ENCODE measurements at places on chromosomes 13 and 19.
A peak's percentile ranks its signal among the peaks of the same experiment; 100 is the strongest.

DNA sequence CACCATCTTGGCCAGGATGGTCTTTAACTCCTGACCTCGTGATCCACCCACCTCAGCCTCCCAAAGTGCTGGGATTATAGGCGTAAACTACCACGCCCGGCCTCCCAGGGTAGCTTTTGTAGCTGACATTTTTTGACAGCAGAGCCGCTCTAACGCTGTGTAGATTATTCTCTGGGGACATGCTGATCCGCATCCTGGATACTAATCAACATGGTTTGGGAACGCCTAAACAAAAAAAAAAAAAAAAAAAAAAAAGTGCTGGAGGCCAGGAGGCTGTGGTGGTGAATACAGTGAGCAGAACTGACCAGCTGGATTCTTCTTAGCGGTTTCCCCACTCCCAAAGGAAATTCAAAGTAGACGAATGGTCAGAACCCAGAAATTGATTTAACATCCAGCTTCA, 5.1 kb downstream of the LONP1 start:
- DNase-seq, result no peak

DNA sequence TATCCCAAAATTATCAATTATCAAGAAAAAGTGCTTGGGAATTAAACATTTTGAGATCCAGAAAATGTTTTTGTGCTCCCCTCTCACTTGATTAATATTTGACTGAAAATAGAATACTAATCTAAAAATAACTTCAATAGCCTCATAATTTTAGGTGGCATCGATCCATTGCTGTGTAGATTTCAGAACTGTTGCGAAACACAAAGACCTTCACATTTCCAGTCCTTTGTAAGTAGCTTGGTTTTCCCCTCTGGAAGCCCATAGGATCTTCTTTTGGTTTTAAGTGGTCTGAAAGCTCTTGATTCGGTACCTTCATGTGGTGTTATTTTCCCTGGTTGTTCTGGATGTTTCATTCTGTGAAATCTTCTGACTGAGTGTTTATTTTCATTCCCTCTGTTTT, 176.5 kb downstream of the NUFIP1 start:
- no peak for DNase-seq

DNA sequence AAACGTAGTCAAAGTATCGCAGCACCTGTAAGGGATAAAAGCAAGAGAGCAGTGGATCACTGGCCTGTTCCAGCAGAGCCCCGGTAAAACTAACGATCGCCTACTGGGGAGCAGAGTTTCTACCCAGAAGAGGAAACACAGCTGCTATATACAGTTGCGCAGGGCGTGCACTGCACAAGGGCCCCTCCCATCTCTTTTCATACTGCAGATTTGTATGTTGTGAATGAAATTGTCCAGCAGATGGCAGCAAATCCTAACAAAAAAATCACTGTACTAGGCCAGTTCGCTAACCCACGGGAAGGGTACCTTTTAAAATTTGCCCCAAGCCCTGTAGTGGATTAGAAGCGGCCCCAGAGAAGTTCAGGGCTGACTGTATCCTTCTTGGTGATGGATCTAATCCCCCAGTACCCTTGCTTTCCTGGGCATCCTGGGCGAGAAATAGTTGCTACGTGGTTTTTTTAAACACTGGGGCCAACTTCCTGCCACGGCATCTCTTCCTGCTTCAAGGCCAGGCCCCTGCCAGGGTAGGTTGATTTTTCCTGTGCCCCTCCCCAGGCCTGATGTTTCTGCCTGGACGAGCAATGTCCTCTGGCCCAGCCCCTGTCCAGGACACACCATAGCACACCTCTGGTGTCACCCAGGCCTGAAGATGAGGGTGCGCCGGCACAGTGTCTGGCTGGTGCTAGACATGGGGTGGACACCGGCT, 127.0 kb downstream of the IER2 start:
- DNase-seq, result peak; percentile 64

GRCh38 chr13:100646030-100646673, 28.4 kb downstream of the TMTC4 start:
- no peak for DNase-seq

DNA sequence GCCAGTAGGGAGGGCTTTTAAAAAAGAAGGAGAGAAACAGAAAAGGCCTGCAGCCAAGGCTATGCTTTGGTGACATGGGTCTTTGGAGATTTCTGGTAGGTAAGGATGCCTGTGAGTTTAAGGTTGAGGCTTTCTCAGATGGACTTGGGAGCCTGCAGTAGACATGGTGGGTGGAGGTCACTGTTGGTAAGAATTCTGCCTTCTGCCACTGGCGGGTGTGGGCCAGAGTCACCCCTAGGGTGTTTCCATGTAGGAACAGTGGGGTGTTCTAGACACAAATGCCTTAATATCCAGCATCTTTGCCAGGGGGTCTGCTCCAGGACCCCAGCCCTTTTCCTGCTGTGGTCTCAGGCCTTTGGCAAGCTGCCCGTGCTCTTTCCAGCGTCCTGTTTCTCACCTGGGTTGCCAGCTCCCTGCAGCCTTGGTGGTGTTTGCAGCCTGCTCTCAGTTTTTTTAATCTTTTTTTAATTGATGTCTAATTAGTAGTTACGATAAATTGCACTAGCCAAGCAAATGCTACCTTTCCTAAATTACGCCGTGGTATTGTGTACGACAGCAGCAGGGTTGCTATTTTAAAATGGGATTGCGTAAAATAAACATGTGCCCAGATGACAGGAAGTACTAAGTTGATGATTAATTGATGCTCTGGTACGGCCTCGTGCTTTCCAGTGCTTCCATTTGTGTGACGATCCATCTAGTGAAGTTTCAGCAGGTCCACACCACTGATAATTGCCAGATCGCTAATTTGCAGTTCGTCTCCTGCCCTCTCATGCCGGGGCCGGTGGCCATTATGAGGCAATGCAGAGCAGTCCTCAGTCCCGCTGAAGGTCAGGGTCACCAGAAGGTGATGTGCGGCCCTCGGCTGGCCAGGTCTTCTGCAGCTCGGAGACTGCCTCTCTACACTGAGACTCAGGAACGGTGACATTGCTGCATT, 35.3 kb upstream of the NPAS1 start:
- no peak for DNase-seq

GRCh38 chr13:33642374-33643065, 175.4 kb upstream of the RFC3 start:
- DNase-seq, result no peak

DNA sequence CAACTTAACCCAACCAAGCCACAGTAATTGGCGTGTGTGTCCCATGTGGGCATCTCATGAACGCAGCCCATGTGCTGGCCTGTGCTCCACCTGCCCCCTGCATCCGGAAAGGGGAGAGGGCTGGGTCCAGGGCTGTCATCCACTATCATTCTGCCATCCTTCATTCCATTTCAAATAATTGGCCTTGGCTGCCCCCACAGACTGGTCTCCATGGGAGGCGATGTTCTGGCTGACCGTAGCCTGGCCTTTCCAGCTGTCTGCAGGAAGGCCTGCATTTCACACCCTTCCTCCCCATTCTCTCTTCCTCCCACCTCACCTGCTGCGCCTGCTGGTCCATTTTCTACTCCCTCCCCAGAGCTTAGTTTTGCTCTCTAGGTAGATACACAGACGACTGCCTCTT, 442.8 kb downstream of the COG6 start:
- DNase-seq, result no peak

DNA sequence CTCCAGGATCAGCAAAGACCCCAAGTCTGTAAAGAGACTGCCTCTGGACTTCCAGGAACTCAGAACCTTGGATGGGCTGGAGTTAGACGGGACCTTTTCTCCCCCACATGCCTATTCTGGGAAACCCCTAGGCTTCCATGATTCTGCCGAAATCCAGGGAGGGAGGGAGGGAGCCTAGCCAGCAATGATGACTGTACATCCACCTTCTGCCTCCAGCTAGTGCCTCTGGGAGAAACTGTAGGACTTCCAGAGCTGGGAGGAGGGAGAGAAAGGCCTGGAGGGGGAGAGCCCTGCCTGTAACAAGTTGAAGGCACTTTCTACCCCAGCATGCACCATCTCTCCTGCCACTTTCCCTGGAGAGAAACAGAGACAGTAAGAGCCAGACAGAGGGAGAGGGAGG, 6.0 kb upstream of the HAS1 start:
- DNase-seq, result no peak

DNA sequence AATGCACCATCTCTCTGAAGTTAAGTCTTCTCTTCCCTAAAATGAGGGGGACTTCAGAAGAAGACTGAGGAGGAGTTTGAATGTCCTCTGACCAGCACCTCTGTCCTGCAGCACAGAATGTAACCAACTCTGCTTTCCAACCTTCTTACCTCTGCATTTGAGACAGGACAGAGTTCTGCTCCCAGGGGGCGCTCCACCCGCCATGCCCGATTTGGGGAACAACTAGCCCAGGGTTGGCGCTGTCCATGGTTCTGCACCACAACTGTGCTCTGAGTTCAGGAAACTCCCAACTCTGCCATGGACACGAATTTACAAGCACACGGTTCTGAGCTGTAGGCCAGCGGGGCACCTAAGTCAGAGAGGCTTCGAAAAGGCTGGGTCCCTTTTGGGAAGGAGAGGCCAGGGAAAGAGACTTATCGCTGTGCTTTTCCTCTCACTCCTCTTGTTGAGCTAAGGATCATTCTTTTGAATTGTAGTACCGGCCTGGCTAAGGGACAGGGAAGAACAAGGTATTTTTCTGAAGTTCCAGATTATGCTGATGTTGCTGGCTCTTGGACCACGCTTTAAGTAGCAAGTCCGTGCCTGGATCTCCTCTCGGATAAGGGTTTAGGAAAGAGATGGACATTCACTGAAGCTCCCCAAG, 22.2 kb downstream of the SIGLEC5 start:
- peak; percentile 76 for DNase-seq

DNA sequence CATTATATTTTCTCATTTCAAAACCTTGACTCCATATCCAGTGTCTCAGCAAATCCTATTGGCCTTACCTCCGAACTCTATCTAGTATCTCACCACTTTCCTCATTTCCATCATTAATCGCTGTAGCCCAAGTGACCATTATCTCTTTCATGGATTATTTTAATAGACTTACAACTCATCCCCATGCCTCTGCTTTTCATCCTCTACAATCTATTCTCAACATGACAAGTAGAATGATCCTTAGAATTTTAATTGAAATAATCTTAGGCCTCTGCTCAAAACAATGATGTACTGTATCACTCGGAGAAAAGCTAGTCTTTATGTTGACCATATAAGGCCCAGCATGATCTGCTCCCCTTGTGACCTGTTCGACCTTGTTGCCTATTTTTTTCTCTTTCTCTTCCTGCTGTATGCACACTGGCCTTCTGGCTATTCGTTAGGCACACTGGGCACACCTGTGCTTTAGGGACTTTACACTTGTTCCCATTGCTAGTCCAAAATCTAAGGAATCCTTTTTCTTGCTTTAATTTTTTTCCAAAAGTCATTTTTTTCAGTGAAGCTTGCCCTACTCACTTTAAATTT, 21.4 kb downstream of the DNAJC15 start:
- DNase-seq, result no peak

DNA sequence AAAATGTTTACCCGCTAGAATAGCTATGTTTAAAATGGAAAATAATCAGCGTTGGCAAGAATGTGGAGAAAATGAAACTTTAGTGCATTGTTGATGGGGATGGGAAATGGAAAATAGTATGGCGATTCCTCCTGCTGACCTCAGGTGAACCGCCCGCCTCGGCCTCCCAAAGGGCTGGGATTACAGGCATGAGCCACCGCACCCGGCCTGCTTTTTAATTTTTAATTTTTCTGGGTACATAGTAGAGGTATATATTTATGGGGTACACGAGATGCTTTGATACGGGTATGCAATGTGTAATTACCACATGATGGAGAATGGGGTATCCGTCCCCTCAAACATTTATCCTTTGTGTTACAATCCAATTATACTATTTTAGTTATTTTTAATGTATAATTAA, 7.3 kb upstream of the NLRP8 start:
- DNase-seq, result no peak

GRCh38 chr13:35349673-35350278, 126.7 kb downstream of the MAB21L1 start:
- DNase-seq, result no peak

Measured in KG1 (cell line).